ENCODE measurements at places on chromosomes 13 and 19.
A peak's percentile ranks its signal among the peaks of the same experiment; 100 is the strongest.

DNA sequence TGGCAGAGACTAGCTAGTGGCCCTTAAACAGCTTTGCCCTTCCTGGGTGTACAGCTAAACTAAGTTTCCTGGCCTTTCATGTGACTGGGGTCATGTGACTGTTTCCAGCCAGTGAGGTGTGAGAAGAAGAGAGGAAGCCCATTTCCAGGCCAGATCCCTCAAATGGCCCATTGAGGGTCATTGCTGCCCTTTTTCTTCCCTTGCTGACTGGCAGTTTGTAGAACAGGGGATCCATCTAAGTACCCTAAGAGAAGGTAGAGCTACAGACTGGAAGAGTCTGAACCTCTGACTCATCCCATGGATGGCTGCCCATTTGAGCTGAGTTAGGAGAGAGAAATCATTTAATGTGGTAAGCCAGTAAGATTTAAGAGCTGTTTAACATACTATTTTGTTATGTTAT, 2.8 kb downstream of the SWSAP1 start:
- no peak for DNase-seq

- DNase-seq, result no peak
Observed at GRCh38 chr13:95327190-95327589, 25.9 kb upstream of the ABCC4 start.

DNA sequence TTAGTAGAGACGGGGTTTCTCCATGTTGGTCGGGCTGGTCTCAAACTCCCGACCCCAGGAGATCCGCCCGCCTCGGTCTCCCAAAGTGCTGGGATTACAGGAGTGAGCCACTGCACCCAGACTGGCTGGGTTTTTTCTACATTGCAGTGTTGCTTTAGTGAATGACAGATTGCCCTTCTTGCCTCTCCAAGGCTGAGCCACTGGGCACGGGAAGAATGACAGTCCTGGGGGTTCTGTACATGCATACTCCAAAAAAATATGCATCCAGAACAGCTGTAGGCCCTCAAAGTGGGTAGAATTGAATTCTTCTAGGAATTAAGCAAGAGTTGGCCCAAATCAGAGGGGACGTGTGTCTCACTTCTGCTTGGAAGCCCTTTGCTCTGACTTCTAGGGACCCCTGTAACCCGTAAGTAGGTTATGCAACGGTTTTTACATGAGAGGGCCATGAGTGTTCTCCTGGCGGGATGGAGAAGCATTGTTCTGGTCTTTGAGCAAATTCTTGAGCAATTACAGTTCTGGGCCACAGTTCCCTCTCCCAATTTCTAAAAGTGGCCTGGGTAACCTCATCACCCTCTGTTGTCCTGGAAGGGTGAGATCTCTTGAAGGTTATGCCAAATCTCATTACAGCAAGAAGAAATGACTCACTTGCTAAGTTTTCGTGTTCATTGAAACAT, 3.6 kb downstream of the ACTN4 start:
- DNase-seq, result no peak

DNA sequence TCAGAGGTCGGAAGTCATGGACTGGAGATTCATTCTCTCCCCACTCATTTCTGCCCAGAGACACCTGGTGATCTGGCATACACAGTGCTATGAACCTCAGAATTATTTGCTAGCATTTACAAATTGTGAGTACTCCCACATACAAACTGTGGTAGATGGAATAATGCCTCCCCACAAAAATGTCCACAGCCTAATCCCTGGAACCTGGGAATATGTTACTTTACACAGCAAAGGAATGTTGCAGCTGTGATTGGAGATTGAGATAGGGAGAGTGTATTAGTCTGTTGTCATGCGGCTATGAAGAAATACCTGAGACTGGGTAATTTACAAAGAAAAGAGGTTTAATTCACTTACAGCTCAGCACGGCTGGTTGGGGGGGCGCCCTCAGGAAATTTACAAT, 3.1 kb upstream of the UQCRFS1 start:
- no peak for DNase-seq

- DNase-seq, result peak; percentile 85
Observed at GRCh38 chr19:17751103-17751911, at the start of gene FCHO1. Gene FCHO1, plus strand, starts transcription at chr19:17751477. Its CDS starts 3,688 bp downstream, at chr19:17755165.

DNA sequence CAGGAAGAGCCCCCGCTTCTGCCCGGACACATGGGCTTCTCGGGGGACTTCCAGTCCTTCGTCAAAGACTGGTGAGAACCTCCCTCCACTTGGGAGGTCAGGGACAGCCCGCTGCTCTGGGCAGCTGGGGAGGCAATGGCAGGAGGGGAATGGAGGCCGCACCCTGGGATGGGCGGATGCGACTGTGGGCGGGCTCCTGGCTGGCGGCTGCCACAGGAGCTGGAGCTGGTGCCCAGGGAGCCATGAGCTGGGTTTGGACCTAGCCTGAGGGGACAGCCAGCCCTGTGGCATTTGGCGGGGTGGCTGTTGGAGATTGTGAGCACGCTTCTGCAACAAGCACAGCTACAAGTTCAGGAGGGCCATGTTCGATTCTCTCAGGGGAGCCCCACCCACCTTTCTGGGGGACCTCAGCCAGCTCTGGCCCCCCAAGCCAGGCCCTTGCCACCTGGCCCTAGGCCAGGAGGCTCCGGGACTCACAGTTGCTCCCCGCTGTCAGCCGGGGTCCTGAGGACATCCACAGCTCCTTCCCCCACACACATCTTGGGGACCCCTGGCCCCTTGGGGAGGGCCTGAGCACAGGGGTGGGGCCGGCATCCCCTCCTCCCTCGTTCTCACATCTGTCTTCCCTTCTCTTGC, 3.0 kb upstream of the TGFBR3L start:
- DNase-seq, result no peak

- DNase-seq, result no peak
Observed at GRCh38 chr13:67493835-67494234, 263.7 kb upstream of the PCDH9 start.

GRCh38 chr13:41327994-41328790, 17.1 kb downstream of the NAA16 start:
- no peak for DNase-seq

DNA sequence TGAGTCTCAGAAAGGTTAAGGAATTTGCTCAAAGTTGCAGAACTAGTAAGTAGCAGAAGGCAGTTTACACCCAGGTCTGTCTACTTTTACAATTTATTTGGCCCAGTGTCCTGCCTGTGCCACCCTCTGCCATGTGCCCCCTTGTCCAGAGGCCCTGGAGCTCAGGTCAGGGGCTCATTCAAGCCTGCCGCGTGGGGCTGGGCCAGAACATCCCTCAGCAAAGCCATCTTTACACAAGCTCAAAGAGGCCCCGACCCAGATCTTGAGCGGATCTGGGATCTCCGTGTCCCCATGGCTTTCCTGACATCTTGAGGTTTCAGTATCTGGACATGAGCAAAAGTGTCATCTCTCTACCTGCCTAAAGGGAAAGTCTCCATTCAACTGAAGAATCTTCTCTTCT, 76.4 kb upstream of the VSTM2B start:
- DNase-seq, result no peak

- DNase-seq, result no peak
Observed at GRCh38 chr13:87459419-87459818, 211.8 kb upstream of the SLITRK5 start.

DNA sequence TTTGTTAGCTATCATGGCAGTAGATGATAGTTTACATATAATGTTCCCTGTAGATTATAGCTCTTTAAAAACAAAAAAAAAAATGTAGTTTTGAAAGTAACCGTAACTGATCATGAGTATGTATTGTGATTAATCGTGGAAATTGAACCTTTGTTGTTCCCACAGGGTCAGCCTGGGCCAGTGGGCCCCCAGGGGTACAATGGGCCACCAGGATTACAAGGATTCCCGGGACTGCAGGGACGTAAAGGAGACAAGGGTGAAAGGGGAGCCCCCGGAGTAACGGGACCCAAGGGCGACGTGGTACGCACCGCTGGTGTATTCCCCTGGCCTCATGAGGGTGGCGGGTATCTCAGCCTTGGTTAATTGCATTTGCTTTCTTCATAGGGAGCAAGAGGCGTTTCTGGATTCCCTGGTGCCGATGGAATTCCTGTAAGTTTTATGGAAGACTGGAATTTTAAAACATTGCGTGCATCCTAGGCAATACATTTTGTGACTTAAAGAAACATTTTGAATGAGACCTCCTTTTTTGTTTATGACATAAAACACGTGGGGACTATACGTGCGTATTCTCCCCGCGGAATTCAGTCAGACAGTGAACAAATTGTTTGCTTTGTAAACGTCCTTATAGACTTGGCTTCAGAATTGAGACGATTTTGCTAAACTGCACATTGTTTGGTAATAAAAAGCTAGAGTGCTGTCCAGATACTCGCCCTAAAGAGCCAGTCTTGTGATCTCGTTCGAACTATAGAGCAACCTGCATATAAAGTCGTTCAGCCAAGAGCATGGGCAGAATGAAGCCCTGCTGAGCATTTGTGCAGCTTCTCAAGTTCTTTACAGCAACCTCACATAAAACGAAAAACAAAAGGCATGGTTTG, 117.7 kb downstream of the COL4A2 start:
- no peak for DNase-seq

DNA sequence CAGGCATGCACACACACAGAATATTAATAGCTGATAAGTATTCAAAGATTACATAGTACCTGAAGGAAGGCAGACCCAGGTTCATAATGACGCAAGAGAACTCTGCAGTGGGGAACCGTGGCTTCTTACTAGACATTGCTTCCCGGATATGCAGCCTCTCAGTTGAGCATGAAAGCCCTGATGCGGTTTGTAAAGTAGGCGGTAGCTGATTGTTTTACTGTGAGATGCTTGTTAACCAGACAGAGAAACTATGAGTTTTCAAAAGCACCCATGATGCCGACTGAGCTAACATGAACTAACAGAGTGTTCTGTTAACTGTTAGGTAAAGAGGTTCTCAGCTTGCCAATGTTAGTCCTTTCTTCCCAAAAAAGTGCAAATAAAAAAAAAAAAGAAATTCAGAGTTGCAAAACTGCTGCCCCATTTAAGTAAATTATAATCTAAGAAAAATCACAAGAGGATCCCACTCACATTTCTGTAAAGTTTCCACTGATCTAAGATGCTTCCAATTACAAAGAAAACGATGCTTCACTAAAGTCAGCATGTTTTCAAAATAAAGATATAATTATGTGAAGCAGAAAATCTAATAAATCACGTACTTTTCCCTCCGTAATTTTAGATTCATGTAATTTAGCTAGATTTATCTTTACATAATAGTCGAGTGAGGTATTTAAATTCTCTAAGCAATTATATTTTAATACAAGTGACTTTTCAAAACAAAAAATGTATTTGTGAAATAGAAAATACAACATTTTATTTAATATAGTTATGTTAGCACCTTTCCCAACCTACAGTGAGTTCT, 2.2 kb downstream of the FLT1 start:
- no peak for DNase-seq

DNA sequence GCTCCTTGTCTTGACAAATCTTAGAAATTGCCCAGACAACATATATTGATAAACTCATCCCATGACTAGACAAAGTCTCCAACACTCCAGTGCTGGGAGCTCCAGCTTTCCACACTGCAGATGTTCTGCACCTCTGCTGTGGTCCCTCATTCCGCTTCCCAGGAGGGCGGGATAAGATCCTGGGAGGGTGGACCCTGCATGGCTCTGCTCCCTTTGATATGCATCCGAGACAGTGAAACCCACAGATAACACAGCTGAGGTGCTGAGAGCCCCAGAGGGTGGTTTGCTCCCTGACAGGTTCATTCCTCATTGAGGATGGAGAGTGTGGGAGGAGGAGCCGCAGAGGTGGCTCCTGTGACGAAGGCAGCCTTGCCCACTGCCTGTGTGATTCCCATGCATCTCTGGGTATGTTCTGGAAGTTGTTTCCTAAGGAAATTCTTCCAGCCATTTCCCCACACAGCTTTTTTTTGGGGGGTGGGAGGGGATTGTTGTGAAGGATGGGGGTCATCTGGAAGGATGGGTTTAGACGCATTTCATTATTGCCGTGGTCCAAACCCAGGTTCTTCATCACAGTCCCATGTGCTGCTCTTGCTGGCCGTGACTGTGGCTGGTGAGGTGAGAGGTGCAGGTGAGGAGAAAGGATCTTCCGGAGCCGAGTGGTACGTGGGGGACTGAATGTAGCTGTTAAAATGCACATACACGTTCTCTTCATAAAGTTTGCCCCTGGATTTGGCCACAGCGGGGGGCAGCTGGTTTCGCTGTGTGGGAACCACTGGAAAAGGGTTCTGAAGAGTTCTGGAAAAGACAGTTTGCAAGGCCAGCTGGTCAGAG, 46.4 kb downstream of the SLC7A9 start:
- no peak for DNase-seq

GRCh38 chr13:48158915-48159314, 64.0 kb upstream of the MED4 start:
- DNase-seq, result no peak

DNA sequence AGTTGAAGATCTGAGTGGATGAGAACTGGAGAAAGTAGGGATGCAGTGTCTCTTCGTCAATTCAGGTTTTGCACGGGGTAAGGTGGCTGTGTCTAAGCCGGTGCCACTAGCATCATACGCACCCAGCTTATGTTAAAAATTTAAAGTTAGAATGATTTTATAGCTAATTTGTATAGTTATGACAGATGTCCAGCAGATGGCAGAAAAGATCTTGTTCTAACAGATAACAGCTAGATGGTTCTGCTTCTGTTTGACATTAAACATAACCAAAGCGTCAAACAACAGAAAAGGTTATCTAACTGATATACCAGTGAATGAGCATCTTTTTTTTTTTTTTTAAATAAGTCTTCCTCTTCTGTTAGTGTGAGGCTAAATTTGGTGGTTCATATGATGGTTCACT, 18.8 kb upstream of the EDDM13 start:
- no peak for DNase-seq

DNA sequence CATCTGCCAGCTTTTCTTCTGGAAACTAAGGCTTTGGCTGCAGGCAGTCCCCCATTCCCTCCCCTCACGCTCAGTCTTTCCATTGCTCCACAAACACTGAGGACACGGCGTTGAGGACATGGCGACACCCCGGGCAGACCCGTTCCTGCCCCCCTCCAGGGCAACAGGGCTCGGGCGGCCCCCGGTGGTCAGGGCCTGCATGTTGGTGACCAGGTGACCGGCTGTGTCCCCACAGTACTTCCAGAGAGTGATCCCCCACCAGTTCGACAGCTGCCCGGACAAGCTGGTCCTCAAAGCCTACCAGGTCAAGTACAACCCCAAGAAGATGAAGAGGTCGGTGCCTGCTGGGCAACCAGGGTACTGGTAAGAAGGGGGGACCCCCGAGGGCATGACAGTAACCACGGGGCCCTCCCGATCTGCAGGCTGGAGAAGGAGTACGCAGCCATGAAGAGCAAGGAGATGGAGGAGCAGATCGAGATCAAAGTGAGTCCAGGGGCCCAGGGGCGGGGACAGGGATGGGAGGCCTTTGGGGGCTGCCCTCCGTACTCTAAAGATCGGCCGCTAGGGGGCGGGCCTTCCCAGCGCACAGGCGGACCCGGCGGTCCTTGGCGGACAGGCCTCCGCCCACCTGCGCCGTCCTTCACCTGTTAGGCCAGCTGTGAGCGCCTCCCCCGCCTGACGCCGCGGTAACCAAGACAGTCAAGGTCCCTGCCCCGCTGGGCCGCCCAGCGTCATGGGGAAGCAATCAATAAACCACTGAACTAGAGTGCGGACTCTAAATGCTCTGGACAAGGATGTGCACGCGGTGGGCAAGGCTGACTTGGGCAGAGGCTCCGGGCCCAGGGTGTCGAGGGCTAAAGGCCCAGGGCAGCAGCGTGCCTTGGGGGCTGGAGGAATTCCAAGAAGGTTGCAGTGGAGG, 21.1 kb downstream of the PRR36 start:
- DNase-seq, result peak; percentile 59
